ENCODE measurements at places on chromosomes 5 and 9.
A peak's percentile ranks its signal among the peaks of the same experiment; 100 is the strongest.

GRCh38 chr5:43110606-43111170 is 10.0 kb upstream of the ZNF131 start:
- DNase-seq: peak; percentile 6

DNA sequence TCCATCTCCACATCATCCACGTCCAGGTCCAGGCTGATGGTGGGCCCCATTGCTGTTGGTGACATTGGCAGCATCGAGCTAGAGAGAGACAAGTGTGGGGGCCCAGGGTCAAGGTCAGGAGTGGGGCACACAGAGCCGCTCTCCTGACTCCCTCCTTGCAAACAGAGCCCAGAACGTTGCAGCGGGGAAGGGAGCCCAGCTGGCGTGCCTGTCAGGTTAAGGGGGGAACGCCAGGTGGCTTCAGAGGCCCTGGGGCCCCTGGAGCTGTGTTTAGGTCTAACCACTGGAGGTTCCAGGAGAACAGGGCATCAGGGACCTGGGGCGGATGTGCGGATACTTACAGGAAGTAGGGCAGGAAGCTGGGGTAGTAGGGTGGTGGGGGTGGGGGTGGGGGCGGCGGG is 7.5 kb downstream of the RNF44 start:
- DNase-seq: no peak

DNA sequence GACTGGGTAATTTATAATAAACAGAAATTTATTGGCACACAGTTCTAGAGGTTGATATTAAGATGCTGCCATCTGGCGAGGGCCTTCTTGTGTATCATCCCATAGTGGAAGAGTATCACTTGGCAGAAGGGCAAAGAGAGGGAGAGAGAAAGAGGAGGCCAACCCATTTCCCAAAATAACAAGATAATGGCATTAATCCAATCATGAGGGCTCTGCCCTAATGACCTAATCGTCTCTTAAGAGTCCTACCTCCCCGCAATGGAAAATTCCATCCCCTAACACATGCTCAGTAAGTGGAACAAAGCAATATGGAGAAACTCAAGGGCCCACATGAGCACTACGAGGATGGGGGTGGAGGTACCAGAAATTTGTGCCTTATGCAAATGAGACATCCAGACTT is 17.6 kb upstream of the VDAC1 start:
- DNase-seq: no peak

DNA sequence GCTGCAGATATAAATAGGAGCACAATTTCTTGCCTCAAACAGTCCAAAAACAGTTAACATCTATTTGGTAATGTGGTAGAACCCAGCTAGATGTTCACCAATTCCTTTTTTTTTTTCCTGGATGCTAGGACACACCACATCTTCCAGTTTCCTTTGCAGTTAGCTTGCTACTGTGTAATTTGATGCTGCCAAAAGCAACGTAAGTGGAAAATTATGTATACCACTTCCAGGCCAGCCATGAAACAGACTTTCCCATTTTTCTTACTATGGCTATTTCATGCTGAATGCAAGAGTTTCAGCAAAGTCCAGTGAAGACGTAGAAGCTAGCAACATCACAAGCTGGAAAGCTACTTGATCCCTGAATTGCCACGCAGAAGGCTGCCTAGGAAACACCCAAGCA is 667.2 kb downstream of the TLE1 start:
- no peak for DNase-seq

Measured in amniotic epithelial cell (primary cell).